ENCODE measurements at places on chromosomes 4 and X.

DNA sequence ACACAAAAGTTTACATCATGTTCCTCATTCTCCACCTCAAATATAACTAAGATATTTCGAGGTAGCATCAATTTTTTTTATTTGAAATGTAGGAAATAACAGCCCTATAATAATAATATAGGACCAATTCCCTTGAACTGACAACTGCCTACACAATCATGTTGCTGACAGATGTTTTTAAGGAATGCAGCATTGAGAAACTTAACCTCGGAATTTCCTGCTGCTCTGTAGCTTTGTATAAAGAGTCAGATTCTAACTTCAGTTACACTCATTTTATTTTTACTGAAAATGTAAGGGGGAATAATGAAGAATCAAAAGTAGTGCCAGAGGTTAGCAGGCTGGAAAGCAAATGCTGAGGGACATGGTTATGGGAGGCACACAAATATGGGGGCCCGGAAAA, 235.8 kb downstream of the RBMX2 start:
- DNase-seq = no peak

DNA sequence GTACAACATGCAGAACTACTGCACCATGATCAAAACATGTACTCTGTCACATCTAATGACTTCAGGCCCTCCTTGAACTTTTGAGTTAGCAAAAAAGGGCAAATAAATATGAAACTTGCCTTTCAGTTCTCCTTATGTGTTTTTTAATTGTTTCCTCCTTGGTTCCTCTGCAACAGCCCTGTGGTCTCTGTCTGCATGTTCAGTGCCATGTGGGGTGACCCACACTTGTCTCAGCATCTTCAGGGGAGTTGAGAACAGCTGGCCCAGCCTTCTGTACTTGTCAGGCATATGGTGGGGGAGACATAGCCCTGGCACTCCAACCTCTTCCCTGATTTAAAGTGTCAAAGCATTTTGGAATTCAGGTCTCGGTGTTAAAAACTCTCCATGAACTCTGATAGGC, 188.0 kb upstream of the PGRMC2 start:
- no peak for DNase-seq

DNA sequence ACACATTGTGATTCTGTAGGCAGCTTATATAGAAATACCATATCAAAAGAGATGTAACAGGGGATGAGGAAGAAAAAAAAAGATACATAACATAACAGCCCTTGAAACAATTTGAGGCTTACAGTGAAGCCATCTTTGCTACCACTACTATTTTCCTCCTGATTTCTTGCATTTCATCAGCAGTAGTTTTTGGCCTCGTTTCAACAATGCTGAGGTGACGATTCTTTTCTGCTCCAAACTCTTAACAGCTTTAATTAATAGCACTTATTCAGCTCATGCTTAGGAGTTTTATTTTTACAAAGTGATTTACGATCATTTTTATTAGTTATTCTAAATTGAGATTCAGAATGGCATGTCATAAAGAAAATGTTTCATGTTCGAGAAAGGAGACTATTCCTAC, 163.2 kb downstream of the DCK start:
- no peak for DNase-seq

DNA sequence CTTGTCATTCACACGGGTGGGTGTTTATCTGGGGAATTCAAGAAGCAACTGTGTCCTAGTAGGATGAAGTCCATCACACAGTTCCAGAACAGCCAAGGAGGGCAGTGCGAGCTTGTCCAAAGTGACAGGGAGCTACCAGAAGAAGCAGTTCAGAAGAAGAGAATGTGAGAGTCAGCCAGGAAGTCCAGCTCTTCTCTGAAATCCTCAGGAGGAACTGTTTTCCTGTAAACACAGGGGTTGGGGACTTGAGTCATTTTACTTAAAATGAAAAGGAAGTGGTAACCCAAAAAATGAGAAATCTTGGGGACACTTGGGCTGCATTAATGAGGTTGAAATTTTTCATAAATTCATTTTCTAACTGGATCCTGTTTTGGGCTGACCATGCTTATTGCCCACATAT, 8.2 kb upstream of the TLR10 start:
- no peak for DNase-seq

DNA sequence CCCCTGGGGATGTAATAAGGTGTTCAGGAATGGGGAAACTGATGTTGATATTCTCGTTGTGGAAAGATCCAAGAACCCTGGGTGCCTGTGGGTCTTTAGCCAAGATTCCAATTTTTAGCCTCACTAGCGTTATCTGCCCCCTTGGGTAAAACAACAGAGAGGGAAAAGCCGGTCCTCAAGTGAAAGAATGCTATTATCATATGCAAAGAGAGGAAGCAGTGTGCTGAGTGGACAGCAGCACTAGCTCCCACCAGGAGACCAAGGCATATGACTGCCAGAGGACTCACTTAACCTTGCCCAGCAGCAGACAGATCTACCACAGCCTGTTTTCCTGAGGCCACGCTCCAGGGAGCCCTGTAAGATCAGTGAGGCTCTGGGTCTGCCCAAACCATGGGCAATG, 257.9 kb upstream of the CPEB2 start:
- DNase-seq = no peak

- DNase-seq = no peak
These were observed 12.0 kb downstream of the TMEM187 start for GRCh38 chrX:153984351-153985178.

DNA sequence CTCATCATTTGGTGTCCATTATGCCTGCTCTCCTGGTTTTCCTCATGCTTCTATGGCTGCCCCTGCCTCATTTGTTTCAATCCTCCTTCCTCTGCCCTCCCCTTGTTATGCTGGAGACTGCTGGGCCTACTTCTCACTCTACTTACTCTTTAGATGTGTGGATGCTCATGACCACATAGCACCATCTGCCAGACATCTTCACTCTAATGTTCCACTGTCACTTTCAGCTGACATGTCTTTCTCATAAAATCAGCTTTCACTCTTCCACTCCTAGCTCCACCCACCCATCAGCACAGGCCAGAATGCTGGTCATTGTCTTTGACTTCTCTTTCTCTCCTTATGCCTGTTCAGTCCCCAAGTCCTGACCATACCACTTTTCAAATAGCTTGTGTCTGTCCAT, 86.8 kb downstream of the REPS2 start:
- DNase-seq = no peak

GRCh38 chrX:120297923-120298322, 13.3 kb downstream of the TMEM255A start:
- DNase-seq = no peak

Measured in hypothalamus (tissue), 51 donors.